ENCODE measurements at places on chromosomes 13 and 19. TPM values are rescaled to one million over a fixed set of nuclear protein-coding genes. Genes with fewer than 3 reads are reported as not detected.

The IGSF23 gene
- total RNA-seq, result not detected

The HPN gene
- total RNA-seq, result not detected

The CEACAM4 gene
- not detected for total RNA-seq

The MISP gene
- total RNA-seq, result not detected

The LRRC63 gene
- total RNA-seq, result 0.37 TPM

Data from subcutaneous preadipocyte (primary cell).